NCI-H524 (cell line): ENCODE measurements at places on chromosomes 6 and 20.

GRCh38 chr6:139736325-139736906, 362.0 kb upstream of the CITED2 start:
- no peak for DNase-seq

- no peak for DNase-seq
These were observed 179.6 kb downstream of the AKAP7 start for GRCh38 chr6:131314838-131315237.

DNA sequence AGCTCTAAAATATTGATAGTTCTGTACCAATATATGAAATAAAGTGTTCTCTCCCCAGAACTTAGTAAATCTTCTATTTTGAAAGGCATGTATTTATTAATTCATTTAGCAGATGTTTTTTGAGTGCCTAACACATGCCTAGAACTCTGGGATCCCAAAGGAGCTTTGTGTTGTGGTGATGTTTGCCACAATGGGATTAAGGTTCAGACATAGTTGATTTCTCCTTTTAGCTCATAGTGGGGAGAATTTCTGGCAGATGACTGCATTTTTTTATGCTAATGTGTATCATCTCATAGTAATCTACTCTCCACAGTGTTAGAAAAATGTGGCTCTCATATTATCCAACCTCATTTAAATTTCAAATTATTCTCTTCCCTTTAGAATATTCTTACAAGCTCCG, 21.7 kb downstream of the MYB start:
- DNase-seq = no peak

- DNase-seq = no peak
These were observed 254.7 kb downstream of the GMPR start for GRCh38 chr6:16493112-16493511.

- no peak for DNase-seq
These were observed 16.3 kb downstream of the RPRD1B start for GRCh38 chr20:38049800-38050199.

DNA sequence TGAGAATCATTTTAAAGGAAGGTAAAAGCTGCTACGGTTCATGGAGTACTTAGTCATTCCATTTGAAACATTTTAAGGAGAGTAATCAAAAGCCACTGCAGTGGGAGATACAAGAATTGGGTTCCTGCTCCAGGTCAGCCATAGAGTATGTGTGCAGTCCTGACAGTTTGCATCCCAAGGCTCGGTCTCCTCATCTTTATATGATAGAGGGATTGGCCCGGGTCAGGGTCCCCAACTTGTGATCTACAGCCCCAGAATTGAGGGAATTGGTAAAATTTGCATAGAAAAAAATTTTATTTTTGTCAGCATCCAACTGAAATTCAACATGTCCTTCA, 147.4 kb upstream of the PRND start:
- no peak for DNase-seq

- DNase-seq = no peak
These were observed 134.3 kb upstream of the PMEPA1 start for GRCh38 chr20:57843941-57844625.

DNA sequence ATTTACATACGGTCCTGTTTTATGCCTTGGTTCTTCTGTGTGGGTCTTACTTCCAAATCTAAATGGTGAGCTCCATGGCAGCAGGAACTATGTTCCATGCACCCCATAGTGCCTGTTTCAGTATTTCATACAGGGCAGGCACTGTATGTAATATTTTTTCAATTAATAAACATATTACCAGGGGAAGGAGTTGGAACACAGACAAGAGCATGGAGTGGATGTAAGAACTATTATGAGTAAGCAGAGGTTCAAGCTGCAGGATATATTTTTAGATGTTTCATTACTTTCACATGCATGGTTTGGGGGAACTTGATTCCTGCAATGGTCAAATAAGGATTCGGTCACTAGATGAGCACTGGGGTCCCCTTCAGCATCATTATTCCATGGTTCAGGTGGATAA, 108.3 kb downstream of the KIF13A start:
- DNase-seq = no peak
